ENCODE measurements at places on chromosomes 1 and 21.

DNA sequence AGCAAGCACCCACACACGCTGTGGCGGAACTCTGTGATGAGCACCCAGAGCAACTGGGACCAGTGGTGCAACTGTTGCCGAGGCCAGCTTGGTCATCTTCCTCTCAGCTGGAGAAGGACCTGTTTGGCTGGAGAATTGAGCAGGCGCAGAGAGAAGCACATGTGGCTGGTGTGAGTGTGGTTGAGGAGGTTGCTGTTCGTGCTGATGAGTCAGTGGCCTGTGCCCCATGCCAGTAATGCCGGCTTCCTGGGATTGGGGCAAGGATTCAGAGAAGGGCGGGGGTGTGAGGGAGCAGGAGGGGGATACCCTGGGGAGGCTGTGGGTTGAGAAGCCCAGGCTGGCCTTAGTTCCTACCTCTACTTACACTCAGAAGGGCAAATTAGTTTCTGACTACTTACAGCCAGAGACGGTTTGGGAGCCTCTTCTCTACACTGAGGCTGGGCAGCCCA, 57.5 kb upstream of the EPS8L3 start:
- DNase-seq: no peak

GRCh38 chr1:150061632-150062101, 5.9 kb upstream of the VPS45 start:
- no peak for DNase-seq

- DNase-seq: peak; percentile 4
These were observed 38.8 kb upstream of the RASAL2 start for GRCh38 chr1:178055093-178055492.

- DNase-seq: no peak
These were observed 286.4 kb downstream of the PTBP2 start for GRCh38 chr1:97007840-97008604.

- no peak for DNase-seq
These were observed 363.9 kb downstream of the RYR2 start for GRCh38 chr1:237405912-237406311.

- DNase-seq: no peak
These were observed 69.8 kb downstream of the ITGB3BP start for GRCh38 chr1:63453232-63453631.

GRCh38 chr1:233113009-233113879, 162.8 kb downstream of the NTPCR start:
- DNase-seq: no peak

- no peak for DNase-seq
These were observed 107.1 kb downstream of the SPSB1 start for GRCh38 chr1:9399510-9400424.

DNA sequence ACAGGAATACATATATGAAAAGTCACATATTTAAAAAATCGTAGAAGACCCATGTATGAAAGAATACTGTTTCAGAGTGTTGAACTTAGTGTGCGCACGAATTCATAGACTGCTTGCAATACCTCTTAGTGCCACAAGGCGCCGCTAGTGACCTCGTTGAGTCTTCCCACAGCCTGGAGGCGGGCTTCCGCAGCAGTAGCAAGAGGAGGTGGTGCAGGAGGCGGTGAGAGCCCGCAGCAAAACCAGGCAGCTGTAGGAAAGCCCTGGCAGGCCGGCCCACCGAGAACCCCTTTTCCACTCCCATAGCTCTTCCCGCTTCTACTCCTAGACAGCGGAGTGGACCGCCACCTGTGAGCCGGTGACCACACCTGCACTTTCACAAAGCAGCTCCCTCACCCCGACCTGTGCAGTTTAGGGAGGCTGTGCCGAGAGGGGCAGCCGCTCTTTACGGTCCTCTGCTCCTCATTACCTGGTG, 23.5 kb downstream of the MTARC1 start:
- DNase-seq: peak; percentile 22

Data from T-helper 2 cell (primary cell).